ELR (cell line): ENCODE measurements at places on chromosomes 3 and 15.

GRCh38 chr3:141507392-141508066 is 20.7 kb downstream of the RASA2 start:
- DNase-seq, result no peak

- no peak for DNase-seq
These were observed 27.7 kb upstream of the MYH15 start for GRCh38 chr3:108538083-108538482.

DNA sequence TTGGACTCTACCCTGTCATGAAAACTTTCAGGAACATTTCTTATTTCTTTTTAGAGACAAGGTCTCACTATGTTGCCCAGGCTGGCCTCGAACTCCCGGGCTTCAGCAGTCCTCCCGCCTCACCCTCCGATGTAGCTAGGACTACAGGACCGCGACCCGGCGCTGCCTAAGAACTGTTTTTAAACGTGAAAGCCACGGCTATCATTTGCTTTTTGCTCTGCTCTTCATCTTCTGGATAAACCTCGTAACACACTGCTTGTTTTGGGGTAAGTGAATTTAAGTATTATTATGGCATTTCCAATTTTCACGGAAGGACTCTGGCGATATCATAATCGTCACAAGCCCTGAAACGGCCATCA is 14.3 kb upstream of the CCNL1 start:
- DNase-seq, result no peak

GRCh38 chr3:37852097-37852496 is 9.6 kb upstream of the CTDSPL start:
- DNase-seq, result peak; percentile 46

- no peak for DNase-seq
These were observed 87.7 kb upstream of the RASGRP1 start for GRCh38 chr15:38652183-38652794.

DNA sequence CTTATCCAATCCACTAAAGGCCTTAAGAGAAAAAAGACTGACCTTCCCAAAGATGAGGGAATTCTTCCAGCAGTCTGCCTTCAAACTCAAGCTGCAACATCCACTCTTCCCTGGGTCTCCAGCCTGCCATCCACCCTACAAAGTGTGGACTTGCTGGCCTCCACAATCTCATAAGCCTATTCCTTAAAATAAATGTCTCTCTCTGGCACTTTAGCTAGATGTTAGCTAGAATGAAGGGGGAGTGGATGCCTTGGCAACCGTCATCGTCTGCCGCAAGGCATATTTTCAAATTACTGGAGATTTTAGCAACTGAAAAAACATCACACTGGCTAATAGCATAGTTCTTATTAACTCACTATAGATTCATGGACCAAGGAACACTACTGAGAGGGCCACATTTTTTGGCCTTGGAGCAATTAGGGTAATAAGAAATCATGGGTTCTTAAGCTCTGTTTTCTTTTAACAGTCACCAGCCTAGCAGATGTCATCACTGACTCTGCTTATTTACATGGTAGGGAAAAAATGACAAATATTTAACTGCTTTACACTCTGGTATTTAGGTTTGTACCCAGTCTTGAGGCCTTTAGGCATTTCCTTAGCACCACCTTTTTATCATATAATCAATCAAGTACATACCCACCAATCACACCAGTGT is 245.3 kb downstream of the MYRIP start:
- DNase-seq, result peak; percentile 32

GRCh38 chr3:29700256-29700655 is 419.4 kb downstream of the RBMS3 start:
- no peak for DNase-seq

DNA sequence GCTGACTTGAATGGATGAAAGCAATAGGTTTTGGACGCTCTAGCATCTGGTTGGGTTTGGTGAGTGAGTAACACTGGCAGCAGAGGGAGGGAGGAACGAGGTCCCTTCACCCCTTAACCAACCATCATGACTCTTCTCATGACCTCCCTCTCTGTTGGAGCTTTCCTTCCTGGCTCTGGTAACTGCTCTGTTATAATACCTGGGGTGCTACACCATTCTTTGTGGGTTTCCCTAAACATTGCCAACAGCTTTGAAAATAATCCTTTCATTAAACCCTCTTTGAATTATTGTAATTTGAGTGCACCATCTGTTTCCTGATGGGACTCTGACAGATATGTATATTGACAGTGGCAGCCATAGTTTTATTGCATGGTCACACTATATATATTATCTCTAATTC is 146.2 kb upstream of the PTPRG start:
- no peak for DNase-seq

DNA sequence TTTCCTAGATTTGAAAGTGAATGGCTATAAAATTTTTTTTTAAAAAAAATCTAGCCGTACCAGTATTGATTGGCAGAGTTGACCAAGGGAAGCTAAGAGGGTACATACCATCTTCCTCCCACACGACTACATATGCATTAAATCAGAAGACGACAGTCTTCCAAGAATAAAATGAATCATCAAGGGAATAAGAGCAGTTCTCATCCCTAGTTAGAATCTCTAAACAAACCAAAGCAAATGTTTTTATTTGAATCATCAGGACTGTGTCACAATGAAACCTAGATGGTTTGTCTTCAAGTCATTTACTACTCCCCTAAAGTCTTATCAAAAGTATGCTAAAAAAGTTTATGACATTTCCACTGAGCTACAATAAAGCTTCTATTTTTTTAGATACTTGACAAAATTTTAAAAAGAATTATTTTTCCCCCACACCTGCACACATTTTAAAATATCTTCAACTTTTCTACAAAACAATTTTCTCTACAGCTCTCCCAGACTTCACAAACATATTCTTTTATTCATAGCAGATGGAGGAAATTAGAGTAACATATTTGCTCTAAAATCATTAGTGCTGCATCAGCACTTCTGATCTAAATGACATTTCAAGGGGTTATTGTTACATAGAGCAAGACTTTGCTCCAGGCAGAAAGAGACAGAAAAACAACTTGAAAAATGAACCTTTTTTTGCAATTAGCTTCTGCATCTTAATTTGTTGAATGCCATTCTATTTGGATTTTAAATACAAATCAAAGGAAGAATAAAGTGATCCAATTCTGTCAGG is 547.1 kb downstream of the FHIT start:
- DNase-seq, result no peak

GRCh38 chr15:62505762-62506161 is 340.7 kb upstream of the C2CD4B start:
- DNase-seq, result no peak

GRCh38 chr3:186640473-186640818 is 247 bp downstream of the FETUB start:
- DNase-seq, result peak; percentile 56

- no peak for DNase-seq
These were observed 47.8 kb downstream of the BOC start for GRCh38 chr3:113259196-113259595.

DNA sequence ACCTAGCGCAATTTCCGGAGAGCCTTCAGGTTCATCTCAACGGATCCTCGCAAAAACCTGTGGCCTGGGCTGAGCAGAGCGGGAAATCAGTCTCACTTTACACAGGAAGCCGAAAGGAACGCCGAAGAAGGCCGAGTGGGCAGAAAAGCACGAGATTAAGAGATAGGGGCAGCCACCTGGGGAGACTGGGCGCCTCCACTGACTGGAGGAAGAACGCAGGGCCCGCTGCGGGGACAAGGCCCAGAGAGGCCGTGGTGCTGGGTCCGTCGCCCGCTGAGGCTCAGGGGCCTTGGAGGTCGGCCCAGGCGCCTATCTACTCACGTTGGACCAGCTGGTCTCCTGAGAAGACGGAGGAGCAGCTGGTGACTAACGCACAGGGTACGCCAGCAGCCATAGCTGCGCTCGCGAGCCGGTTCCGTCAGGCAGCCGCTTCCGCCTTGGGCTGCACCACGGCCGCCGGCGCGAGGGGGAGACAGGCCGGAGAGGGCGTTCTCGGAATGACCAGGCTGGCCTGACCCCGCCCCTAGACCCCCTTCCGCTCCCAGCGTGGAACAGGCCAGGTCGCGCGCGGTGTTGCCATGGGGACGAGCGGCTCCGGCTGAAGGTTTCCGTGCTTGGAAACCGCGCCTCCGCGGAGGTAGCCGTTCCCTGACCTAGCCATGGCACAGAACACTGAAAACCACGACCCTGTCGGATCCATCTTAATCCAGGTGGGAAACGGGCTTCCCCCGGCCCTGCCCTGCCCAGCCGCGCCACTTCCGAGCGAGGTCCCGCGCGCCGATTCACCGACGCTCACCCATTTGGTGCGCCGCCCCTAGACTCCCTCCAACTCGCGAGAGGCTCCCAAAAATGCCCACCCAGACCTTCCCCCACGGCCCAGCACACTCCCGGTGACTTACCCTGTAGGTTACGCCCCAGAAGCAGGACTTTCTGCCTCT is at the start of the genes AAGAB and IQCH:
TSS of gene AAGAB (minus strand) at position 424 of the 938 bp plus-strand sequence. CDS start at position 394, 30 bp downstream.
TSS of gene IQCH (plus strand) at position 549 of the 938 bp plus-strand sequence. CDS start at position 660, 111 bp downstream.
- DNase-seq, result peak; percentile 96

GRCh38 chr3:50341537-50341936 is 901 bp upstream of the RASSF1 start:
- no peak for DNase-seq

DNA sequence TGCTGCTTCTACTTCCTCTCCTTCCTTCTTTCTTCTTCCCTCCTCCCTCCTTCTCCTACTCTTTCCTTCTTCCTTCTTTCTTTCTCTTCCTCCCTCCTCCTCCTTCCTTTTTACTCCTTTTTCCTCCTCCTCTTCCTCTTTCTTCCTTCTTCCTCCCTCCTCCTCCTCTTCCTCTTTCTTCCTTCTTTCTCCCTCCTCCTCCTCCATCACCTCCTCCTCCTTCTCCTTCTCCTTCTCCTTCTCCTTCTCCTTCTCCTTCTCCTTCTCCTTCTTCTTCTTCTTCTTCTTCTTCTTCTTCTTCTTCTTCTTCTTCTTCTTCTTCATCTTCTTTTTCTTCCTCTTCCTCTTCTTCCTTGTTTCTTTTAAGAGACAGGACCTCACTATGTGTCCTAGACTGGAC is 224.0 kb downstream of the NR2F2 start:
- no peak for DNase-seq

DNA sequence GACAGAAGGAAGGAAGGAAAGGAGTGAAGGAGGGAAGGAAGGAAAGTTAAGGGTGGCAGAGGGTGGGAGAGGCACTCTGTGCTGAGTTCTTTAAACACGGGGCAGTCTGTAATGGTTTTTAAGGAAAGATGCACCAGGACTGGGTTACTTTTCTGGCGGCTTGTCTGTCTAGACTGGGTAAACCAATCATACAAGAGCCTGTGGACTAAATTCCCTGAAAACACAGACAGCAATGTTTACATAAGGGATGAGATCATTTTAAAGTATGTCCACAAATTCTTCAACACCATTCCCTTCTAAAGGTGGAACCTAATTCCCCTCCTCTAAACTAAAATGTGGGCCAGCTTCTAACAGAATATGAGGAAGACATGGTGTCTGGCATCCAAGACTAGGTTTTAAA is 235.5 kb upstream of the IGF1R start:
- no peak for DNase-seq

DNA sequence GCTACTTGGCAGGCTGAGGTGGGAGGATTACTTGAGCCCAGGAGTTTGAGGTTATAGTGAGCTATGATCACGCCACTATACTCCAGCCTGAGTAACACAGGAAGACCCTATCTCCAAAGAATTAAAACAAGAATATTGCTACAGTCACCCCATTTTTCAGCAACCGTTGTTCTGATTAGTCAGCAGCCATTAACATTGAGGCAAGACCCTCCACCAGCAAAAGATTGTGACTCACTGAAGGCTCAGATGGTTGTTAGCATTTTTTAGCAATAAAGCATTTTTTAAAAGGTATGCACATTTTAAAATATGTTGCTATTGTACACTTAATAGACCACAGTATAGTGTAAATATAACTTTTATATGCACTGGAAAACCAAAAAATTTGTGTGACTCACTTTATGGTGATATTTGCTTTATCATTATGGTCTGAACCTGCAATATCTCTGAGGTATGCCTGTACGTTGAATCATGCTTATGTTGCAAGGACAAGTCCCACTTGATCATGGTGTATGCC is 492.6 kb downstream of the SQOR start:
- peak; percentile 45 for DNase-seq

DNA sequence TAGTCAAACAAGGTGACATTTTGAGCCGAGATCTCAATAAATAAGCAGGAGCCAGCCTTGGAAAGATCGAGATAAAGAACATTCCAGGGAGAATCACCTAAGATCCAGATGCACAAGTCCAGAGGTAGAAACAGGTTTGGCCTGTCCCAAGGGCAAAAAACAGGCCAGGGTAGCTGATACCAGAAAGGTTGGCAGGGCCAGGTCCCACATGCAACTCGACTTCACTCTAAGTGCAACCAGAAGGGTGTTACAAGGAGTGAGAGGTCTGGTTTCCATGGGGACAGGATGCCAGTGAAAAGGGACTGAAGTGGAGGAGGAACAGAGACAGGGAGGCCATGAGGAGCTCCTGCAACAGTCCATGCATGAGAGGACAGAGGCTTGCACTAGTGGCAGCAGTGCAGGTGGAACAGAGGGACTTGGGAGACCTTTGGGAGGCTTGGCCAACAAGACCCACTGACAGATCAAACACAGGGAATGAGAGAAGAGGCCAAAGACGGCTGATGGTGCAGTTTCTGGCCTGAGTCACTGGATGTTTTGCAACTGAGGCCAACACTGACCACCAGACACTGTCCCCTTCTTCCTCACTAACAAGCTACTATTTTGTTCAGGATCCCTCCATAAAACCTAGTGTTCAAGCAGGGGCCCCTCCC is 5.2 kb downstream of the TPRA1 start:
- DNase-seq, result peak; percentile 36
